ENCODE measurements at places on chromosomes 3 and 15. TPM values are rescaled to one million over a fixed set of nuclear protein-coding genes. Genes with fewer than 3 reads are reported as not detected.

The CYP1A2 gene
- not detected for total RNA-seq

DNA sequence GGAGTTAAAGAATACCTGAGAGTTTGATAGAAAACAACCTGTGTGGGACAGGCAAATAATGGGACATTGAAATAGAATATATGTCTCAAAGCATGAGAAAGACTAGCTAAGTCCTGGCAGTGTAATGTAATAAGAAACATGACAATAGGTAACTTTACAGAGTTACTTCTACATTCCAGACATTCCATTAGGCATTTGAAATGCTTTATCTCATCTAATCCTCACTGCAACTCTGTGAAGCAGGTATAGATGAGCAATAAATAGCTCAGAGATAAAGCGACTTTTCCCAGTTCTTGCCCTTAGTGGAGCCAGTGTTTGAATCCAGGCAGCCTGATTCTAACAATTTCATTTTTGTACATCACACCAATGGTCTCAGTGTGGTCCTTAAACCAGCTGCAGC is 76.8 kb downstream of the CPNE4 start:
- peak; percentile 32 for DNase-seq

DNA sequence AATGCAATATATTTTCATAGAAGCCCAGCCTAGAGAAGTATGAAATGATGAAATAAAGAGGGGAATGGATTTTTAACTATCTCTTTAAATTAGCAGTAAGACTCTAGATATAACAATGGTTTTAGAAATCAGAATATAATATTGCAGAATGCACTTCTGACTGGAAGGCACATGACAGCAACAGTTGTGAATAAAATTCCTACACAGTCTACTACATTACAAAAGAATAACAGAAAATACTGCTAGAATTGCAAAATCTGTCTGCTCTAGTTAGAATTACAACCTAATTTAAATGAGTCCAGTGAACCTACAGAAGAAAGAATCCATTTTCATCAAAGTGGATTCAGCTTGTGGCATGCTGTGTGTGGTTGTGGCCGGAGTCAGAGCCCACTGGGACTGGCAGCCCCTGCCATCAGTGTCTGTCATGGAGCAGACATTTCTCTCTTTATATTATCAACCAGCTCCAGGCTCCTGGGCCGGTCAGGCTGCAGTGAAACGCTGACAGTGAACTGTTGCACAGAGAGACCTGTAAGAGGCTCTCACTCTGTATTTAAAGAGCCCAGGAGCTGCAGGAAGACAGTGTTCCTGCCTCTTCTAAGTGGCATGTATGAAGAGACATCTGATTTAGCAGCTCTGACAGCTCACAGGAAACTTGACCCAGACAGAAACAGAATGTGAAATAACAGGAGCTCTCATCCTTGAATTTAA is 1523.8 kb upstream of the CADM2 start:
- DNase-seq = no peak

The TMEM108 gene
- total RNA-seq = not detected

DNA sequence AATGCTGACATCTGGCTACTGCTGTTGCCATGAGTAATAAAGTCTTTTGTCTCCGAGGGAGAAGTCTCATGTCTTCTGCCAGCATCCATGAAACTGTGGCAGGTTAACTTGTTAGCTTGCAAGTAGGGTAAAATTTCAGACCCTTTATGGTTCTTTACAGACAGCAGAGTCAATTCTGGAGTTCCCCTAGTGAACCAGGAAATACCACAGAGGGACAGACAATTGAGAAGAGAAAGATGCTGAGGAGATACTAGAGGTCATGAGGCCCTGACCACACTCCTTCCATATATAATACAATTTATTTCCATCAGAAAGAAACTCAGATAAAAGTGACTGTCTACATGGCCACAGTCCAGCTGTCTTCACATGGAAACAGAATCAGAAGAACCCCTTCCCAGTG is 38.1 kb downstream of the NMNAT3 start:
- no peak for DNase-seq

GRCh38 chr15:43896543-43896942 is 69.7 kb downstream of the WDR76 start:
- no peak for DNase-seq

GRCh38 chr3:141557961-141558706 is 71.3 kb downstream of the RASA2 start:
- no peak for DNase-seq

The SST gene
- total RNA-seq = not detected

DNA sequence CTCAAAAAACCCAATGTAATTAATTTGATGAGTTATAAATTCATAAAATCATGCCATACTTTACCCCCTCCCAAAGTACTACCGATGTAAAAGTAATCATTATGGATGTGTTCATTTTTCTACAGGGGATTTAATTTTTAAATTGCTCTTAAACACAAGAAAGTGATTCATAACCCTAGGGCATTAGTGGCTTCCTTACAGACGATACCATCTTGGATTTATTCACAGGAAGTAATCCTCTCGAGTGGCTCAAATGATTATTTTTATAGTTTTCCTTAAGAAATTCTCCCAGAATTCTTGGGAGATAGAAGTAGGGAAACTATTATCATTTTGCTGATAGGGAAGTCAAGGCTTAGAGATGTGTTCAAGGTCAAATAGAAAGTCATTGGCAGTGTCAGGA is 80.9 kb downstream of the PEX5L start:
- DNase-seq = no peak

DNA sequence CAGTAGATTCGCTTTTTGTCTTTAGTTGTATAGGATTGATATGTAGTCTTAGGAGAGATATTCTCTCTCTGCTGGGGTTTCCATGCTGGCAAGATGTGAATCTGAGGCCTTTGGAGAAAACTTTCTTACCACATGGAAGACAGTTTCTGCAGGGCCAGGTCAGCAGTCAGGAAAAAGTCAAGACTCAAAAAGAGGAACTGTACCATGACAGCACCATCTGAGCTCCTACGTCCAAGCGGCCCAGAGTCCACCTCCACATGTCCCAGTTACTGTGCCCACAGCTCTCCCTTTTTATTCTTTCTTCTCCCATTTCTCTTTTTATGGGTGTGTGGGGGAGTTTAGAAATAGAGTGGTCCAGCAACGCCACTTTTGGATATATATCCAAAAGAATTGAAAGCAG is 172.0 kb downstream of the MTHFS start:
- no peak for DNase-seq

DNA sequence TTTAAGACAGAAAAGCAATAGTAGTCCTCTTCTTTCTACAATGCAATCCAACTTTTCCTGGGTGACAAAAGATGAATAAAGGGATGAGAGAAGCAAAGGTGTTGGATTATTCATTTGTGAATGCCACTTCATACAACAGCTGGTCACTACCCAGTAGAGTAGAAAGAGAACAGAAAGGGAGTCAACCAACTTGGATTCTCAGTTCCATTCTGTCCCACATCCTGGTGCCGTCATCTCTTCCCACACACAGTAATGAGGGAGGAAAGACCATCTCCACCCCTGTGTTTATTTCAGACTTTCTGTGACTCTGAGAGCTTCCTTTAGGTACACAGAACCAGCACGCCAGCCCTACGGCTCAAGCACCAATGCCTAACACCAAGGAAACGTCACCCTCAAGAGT is 71.0 kb downstream of the FOXP1 start:
- no peak for DNase-seq

DNA sequence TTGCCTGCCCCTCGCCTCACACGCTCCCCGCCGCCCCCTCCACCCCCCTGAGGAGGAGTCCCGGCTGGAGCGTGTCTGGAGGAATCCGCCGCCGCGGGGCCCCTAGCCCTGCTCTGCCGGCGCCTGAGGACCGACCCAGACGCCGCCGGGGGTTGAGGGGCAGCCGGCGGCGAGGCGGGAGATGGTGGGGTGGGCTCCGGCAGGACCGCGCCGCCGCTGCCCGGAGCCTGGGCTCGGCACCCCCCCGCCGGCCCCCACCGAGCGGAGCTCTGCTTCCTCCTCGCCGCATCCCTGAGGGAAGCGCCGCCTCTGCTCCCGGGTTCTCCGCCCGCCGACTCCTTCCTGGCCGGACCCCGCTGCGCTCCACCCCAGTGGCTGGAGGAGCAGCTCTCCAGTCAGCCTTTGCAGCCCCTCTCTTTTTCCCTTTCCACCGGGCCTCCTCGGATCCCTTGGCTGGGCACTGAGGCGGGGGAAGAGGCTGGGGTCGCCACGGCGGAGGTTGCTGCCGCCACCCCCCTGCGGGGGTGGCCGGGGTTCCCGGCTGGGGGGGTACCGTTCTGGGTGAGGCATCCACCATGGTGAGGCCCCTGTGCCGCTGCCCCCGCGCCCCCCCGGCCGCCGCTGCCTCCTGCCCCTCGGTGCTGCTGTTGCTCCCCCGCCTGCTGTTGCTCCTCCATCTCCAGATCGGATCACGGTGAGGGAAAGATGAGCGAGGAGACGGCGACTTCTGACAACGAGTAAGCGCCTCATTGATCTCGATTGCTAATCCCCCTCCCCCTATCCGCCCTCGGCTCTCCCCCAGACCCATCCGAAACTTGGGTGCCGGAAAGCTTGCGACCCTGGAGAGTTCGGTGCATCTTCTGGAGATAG is at the start of gene SPRED1:
Gene SPRED1 (plus strand): TSS at position 356 of the 870 bp plus-strand sequence. CDS start 350 bp downstream, at position 706.
- peak; percentile 70 for DNase-seq

- DNase-seq = no peak
Observed at GRCh38 chr3:150761831-150762661, 923 bp downstream of the SIAH2 start.

- DNase-seq = no peak
Observed at GRCh38 chr15:90043530-90044010, 42.4 kb downstream of the ZNF710 start.

- no peak for DNase-seq
Observed at GRCh38 chr3:3066378-3066777, 43.8 kb downstream of the IL5RA start.

- no peak for DNase-seq
Observed at GRCh38 chr3:149231871-149232270, 10.2 kb upstream of the CP start.

- DNase-seq = peak; percentile 13
Observed at GRCh38 chr15:48682942-48683651, 37.6 kb upstream of the FBN1 start.

DNA sequence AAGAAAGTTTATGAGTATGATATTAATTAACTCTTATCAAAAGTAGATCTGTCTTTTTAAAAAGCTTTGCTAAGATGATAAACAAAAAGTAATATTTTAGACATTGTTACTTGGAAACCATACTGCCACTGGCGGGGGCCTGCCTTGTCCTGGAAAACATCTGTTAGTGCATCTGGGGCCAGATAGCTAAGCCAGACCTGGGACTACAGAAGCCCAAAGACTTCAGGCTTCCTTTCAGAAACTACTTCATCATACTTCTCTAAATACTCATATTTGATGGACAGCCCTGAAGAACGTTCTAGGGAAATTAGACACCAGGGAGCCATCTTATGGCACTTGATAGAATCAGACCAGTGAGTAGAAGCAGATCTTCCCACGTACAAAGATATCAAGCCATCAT is 795.4 kb upstream of the SEMA6D start:
- no peak for DNase-seq

The CCR2 gene
- total RNA-seq = not detected

GRCh38 chr3:445960-446359 is 249.4 kb downstream of the CHL1 start:
- no peak for DNase-seq

DNA sequence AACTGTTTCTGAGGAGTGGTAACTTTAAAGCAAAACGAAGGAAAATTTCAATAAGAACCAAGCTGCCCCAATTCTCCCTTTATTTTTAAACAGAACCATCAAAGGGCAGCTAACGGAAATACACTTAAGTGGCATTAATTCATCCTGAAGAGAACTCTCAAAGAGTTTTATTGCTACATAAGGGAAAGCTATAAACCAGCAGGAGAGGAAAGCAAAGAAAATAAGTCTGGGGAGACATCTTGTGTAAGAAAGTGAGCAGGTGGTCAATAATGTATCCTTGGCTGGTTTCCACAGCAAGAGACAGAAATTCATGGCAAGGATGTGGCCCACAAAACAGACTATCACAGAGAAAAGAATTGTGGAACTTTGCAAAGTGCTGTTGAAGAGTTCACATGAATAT is 40.0 kb upstream of the CMSS1 start:
- no peak for DNase-seq

The SCAANT1 gene
- total RNA-seq = not detected

DNA sequence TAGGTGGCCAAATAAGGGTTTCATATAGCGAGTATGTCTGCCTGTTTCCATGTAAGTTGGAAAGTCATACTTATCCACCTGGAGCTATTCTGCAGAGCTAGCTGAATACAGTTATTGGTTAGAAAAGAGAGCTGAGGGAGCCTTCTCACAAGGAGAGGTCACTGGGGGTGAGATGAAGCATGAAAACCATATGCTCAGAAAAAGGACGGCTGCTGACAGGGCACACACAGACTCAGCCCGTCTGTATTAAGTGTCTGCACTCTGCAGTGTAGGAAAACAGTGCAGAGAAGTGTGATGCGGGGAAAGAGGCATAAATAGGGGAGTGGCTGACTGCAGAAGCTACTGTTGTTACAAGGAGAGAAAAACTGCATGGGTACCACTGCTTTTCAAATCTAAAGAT is 58.2 kb downstream of the C3orf70 start:
- no peak for DNase-seq

GRCh38 chr3:60192297-60193114 is 1058.7 kb downstream of the FHIT start:
- DNase-seq = no peak

DNA sequence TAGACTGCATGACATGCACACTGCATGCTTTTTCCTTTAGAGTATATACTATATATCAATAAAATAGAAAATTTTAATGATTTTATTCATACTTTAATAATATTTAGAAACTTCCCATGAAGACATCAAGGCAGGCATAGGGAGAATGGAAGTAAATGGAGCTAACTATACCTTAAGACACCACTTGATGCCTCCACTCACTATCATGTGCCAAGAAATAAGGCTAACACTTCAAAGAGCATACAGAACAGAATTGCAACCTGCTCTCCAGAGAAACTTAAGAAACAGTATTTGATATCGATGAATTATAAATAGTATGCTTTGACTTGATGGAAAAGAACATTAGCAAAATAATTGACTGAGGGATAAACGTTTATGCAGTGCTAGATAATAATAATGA is 192.6 kb upstream of the MBNL1 start:
- DNase-seq = no peak

The PIF1 gene
- total RNA-seq = 45.8 TPM

GRCh38 chr3:128481438-128481942 is 11.5 kb downstream of the GATA2 start:
- DNase-seq = no peak

- no peak for DNase-seq
Observed at GRCh38 chr3:120642368-120642948, 39.6 kb downstream of the HGD start.

DNA sequence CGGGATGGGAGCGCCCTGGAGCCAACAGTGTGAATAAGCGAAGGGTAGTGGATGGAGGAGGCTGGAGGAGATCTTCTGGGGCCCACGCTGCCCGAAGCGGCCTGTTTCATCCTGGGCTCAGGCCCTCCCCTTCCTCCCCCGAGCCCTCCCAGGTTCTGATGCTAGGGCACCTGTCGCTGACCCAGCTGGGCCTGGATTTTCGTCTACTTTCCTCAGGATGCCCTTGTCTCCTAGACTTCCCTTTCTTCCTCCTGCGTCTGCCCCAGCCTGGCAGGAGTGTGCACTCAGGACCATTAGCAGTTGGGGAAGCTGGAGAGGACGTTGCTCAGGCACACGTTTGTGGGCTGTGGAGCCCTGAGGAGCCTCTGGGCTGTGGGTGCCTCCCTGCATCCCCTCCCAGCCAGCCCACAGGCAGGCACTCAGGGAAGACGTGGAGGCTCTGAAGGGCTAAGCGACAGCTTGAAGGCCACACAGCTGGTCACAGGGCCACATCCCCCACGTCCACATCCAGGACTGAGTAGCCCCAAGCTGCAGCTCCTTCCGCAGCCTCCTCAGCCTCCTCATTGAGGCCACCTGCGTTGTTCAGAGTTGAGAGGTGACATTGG is 23.9 kb upstream of the PIGZ start:
- no peak for DNase-seq

The GRM2 gene
- total RNA-seq = 0.14 TPM

The SLC6A1 gene
- not detected for total RNA-seq

All from Caco-2 (cell line).